BJ (cell line): ENCODE measurements at places on chromosomes 13 and 19.
A peak's percentile ranks its signal among the peaks of the same experiment; 100 is the strongest.

DNA sequence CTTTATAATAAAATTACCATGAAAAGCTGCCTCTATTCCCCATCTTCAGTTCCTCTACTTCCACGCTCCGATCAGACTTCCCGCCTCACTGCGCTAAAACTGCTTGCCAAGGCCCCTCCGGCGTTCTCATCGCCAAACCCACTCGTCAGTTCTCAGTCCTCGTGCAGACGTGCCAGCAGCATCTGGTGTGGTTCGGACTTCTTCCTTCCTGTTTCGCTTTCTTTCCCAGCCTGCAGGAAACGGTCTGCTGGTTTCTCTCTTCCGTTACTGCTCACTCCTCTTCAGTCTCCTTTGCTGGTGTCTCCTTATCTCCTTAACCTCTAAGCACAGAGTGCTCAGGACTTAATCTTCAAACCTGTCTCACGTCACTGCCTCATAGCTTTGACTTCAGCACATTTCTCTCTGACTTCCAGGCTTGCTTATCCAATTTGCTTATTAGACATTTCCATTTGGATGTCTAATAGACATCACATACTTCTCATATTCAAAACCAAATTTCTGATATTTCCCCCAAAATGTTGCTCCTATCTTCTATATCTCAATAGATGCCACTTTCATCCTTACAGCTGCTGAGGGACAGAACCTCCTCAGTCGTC, 40.3 kb downstream of the RCBTB2 start:
- peak; percentile 49 for DNase-seq

DNA sequence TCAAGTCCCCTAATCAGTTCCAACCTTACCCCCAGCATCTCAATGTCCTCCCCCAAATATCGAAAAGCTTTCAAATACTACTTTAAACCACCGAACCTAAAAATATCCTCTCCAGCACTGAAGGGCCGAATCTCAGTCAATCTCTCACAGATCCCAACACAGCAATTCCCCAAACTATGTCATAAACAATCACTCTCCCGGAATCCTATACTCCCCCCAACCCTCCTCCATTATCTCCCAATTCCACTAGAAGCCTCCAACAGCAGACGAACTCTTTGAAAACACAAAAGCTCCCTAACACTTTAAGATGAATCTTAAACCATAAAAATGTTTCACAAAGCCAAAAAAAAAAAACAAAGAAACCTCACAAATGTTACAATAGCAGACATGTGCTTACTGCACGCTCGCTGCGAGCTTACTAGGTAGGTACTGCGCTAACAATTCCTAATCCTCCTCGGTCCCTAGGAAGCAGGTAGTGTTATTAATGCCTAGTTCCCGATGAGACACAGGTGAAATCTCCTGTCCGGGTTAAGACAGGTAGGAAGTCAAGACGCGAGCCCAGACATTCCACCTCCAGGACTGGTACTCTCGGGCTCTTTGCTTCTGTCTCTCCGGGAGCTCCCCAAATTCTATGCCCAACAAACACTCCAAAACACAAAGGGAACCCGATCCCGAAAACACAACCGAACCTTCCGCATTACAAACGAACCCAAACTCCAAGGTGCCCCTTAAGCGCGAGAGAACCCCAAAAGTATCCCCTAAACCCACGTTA, 14.2 kb downstream of the FBXO46 start:
- no peak for DNase-seq

DNA sequence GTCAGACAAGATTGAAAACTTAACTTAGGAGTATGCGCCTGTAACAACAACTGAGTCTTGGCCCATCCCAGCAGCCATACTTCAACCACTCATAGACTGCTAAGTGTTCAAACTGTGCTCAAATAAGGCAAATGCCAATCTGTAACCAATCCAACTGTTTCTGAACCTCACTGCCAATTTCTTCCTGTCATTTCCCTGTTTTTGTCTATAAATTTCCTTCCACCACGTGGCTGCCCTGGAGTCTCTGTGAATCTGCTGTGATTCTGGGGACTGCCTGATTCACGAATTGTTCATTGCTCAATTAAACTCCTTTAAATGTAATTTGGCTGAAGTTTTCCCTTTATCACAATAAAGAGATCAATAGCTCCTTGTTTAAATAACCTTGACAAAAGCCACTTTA, 50.8 kb upstream of the FREM2 start:
- DNase-seq, result no peak

GRCh38 chr13:33973194-33973593, 155.2 kb downstream of the RFC3 start:
- no peak for DNase-seq

DNA sequence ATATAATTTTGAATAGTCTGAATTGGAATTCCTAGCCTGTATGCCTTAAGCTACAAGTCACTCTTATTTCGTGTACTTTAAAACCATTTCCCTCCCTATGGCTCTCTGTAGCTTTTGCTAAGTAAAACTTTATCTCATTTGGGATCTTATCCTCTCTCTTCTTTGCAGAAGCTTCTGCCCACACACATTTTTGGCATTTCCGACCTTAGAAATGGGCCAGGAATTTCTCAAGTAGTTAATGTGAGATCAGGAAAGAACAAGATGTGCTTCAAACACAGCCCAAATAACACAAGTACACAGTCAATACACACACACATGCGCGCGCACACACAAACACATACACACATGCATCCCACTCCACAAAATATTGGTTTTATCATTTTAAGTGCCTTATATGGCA, 931.0 kb upstream of the MIR17HG start:
- DNase-seq, result peak; percentile 86

- no peak for DNase-seq
Measured at GRCh38 chr13:34617473-34618083, 324.5 kb upstream of the NBEA start.

DNA sequence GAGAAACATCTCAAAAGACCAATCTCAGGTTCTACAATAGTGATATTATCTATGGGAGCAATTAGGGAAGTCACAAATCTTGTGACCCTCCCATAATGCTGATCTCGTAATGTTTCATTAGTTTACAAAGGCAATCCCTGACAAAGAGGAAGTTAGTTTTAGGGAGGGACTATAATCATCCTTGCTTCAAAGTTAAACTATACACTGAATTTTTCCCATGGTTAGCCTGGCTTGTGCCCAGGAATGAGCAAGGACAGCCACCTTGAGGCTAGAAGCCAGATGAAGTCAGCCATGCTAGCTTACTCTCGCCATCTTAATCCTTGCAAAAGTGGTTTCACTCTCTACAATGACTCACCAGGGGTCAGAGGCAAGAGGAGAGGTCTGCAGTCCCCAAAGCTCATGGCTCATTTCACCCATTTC, 5.4 kb downstream of the CEACAM3 start:
- no peak for DNase-seq

GRCh38 chr19:55653651-55654322, 1.0 kb upstream of the U2AF2 start:
- peak; percentile 97 for DNase-seq

DNA sequence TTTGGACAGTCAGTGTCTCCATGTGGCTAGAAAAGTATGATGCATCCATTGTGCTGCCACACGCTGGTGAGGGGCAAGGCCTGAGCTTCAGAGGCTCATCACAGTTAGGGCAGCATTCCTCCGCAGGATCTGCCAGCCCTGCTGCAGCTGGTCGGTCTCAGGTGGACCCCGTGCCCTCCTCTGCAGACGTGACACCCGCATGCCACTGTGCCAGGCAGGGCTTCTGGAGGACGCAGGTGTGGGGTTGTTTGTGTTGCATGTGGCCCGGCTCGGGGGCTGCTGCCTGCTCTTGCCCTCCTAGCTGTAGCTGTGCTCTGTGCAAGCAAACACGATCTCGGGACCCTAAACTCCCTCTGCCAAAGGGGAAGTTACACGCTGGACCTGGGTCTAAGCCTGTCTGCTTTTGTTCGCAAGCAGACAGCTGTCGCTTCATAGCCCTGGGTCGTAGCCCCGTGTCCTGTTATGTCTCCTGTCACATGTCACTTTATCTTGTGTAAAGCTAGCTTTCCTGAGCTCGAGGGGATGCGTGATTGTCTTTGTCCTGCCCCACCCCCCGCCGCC, 45.3 kb downstream of the SLC7A9 start:
- no peak for DNase-seq

DNA sequence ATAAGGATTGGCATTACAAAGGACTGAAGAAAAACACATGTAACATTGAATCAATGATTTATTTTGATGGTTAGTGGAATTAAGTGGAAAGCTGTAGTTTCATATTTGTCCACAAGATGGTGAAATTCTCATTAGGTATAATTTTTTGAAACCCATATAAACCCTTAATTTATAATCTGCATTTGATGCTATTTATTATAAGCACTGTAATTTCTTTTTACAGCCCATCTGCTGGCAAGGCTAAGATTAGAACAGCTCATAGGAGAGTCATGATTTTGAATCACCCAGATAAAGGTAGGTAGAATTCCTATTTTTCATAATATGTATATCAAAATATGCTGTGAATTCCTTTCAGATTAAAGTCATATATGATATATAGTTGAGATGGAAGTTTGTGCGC, 62.2 kb downstream of the DNAJC15 start:
- DNase-seq, result no peak

GRCh38 chr19:45141203-45141900, 19.4 kb downstream of the NKPD1 start:
- no peak for DNase-seq

GRCh38 chr19:5356428-5356827, 15.8 kb upstream of the PTPRS start:
- DNase-seq, result no peak

DNA sequence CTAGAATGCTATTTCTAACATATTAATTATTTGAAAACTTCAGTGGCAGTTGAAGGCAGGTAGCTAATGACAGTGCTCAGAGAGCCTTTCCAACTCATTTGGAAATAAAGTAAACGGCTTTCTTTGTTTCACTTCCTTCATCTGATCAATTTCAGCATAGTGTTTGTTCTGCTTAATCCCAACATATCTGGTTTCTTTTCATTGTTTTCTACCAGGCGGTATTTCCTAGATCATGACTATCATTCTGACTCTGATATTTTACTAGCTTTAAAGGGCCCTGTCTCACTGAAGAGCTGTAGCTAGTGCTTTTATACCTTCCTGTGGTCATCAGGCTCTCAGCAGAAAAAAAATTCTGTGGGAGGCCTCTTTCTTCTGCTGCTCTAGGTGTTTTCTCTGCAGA, 178.6 kb downstream of the RBM26 start:
- no peak for DNase-seq

- peak; percentile 93 for DNase-seq
Measured at GRCh38 chr19:31232871-31233270, 116.4 kb downstream of the TSHZ3 start.

DNA sequence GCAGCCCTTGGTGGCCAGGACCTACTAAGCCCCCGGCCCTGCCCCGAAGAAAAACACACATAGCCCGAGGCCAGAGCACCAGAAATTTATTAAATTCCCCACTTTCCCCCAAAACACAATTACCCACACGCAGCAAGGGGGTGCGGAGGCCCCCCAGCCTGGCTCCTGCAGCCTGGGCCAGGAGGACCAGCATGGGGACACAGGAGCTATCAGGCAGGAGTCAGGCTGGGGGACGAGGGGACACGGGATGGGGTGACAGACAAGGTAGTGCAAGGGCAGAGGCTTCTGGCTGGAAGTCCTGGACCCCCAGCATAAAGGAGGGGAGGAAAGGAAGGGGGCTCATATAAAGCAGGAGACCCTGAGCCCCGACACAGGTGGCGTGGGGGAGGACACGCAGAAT, 3.1 kb downstream of the RNU6-9 start:
- no peak for DNase-seq

- DNase-seq, result no peak
Measured at GRCh38 chr19:50357178-50358100, 8.0 kb downstream of the NAPSA start.

DNA sequence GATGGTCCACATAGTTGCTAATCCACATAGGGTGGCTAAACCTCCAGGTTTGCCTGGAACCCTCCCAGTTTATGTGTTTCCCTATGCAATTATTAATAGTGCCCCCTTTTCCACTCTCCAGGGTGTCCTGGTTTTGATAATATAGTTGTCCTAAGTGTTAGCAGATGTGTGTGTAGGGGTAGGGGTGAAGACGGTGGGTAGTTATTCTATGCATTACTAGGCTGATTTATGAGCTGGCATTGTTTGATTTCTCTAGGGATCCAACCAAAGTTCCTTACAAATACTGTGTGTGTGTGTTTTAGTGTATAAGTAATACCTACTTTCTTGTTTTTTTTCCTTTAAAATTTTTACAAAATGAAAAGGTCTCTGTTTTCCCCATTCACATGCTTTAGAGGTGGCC, 21.1 kb downstream of the GTF2F2 start:
- DNase-seq, result no peak

GRCh38 chr13:66826398-66826797, 403.7 kb downstream of the PCDH9 start:
- DNase-seq, result no peak

DNA sequence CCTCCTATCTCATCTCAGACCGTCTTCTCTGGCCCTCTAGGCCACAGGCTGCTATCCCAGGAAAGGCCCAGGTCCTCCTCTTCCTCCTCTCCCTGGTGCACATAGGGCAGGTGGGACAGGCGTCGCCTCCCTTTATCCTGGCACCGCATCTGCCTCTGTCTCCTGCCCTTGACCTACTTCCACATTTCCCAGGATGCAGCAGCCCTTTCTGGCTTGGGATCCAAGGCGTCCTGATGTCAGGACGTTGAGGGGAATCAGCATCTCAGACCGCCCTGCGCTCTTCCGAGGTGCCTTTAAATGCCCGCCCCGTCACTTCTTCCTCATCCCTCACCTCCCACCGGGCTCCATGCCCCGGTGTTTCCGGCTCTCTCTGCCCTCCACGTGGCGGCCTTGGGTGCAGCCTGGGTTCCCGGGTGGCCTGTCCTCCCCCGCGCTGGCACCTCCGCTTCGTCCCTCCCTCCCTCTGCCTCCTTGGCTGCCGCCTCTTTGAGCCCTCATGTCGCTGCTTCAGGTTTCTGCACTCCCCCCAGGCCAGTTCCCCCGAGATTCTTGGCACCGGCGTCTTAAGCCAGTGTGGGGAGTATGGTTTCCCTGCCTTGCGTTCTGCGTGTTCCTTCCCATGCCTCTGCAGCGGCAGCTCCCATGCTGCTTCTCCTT, 66.3 kb downstream of the KDM4B start:
- DNase-seq, result no peak

DNA sequence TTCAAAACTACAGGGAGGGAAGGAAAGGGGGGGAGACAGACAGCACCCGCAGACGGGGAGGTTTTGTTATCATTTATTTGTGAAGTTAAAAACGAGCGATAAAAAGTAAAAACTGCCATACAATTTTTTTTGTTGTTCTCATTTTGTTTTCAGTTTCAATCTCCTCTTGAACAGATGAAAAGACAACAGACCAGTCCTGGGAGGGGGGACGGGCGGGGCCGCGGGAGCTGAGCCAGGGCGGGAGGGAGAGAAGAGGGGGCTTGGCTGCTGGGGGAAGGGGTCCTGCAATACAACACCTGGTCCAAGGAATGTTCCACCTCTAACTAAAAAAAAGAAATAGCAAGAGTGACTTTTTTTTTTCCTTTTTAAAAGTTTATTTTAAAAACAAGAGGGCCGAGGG, 11.3 kb downstream of the KHSRP start:
- no peak for DNase-seq

GRCh38 chr19:1761528-1762242, 8.4 kb downstream of the ONECUT3 start:
- no peak for DNase-seq
